ENCODE measurements at places on chromosomes 7 and 10.

DNA sequence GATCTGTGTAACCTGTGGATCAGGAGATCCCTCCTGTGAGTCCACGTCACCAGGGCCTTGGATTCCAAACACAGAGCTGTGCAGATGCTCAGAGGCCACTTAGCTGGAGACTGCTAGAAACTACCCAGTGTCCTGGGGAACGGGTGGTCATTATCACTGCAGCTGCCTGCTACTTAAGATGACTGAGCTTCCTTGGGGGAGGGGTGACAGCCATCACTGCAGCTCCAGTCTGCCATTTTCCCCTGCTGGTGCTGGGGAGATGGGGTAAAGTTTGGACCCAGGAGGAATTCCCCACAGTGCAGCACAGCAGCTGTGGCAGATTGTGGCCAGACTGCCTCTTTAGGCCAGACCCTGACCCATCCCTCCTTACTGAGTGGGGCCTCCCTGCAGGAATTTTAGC lies 78.8 kb upstream of the VOPP1 start:
- DNase-seq, result no peak

DNA sequence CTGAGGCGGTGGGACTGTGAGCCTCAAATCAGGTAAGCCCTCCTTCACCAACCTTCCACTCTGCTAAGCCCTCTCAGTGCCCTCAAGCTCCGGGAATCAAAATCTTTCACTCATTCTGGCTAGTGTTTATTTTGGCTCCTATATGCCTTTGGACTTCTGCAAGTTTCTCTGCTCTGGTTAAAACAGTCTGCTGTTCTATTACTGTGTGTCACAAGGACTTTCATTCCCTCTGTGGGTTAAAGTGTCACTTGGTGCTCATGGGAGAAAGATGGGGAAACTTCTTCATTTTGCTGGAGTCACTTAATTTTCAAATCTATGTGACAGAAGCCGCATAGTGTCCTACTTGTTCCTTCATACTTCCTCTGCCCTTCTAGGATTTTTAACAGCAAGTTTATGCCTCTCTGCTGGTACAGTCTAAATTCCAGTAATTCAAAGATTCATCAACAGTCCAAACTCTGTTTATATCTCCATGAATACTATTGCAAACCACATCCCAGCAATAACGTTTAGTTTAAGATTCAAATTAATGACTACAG lies 61.3 kb downstream of the CD36 start:
- no peak for DNase-seq

DNA sequence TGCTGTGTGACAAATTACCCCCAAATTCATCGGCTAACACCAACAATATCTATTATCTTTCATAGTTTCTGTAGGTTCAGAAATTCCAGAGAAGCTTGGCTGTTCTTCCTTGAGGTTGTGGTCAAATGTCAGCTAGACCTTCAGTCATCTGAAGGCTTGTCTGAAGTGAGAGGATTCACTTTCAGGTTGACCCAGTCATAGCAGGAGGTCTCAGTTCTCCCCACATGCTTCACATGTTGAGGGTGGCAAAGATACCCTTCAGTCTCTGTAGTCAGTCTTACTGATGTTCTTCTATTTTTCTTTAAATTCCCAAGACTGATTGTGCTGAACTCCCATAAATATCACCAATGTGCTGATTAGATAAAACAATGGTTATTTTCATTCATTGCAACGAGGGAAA lies 1692.0 kb downstream of the REEP3 start:
- no peak for DNase-seq

- no peak for DNase-seq
These were observed 483.5 kb upstream of the POT1 start for GRCh38 chr7:125412890-125413665.

DNA sequence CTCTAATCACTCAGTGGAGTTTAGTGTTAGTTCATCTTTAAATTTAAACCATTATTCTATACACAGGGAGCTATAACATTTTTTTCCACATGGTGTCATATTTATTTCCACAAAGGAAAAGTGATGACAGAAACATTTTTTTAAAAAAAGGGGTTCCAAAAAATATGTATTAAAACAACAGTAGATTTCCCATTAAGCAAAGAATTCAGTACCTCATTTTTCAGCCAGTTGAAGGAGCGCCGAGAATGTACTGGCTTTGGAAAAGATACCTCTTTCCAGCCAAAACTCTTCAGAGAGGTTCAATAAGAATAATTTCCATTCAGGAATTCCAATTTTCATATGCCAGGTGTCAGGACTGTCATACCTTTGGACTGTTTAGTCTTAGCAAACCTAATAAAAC lies 250.5 kb upstream of the MEOX2 start:
- DNase-seq, result no peak

DNA sequence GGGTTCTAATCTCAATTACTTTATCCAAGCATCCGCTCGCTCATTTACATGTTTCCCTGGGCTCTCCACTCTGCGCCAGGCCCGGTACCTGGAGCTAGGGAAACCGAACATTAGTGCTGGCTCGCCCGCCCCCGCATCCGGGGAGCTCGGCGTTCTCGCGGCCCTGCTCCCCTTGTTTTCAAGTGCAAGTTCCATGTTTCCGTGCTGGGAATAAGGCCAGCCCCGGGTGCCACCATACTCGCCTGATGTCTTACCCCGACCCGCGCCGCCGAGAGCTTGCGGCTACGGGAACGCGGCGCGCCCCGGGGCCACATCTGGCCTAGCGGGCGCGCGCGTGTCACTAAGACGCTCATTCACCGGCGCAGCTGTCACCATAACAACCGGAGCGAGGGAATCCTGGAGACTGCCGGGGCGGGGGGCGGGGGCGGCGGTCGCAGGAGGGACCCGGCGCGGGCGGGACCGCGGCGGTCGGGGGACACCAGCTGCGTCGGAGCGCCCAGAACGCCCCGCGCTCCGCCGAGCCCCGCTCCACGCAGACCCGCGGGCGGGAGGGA lies at the start of gene NEURL1:
Gene NEURL1 (plus strand): TSS at position 344 of the 554 bp plus-strand sequence. CDS start 683 bp downstream, outside the sequence.
- DNase-seq, result no peak

DNA sequence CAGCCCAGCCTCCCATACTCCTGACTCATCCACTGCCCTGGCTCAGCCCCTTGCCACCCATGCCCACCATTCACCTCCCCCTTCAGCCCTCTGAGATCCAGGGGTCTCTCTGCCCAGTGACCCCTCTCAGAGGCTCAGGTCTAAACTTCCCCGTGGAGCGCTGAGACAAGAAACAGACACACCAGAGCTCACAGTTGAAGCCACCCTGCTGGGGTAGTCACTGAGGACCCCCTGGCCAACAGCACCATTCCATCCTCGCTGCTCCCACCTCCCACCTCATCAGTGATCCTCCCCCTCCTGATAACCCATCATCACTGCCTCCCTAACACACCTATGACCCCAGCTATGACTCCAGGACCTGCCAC lies 100.7 kb downstream of the GRID1 start:
- DNase-seq, result no peak

DNA sequence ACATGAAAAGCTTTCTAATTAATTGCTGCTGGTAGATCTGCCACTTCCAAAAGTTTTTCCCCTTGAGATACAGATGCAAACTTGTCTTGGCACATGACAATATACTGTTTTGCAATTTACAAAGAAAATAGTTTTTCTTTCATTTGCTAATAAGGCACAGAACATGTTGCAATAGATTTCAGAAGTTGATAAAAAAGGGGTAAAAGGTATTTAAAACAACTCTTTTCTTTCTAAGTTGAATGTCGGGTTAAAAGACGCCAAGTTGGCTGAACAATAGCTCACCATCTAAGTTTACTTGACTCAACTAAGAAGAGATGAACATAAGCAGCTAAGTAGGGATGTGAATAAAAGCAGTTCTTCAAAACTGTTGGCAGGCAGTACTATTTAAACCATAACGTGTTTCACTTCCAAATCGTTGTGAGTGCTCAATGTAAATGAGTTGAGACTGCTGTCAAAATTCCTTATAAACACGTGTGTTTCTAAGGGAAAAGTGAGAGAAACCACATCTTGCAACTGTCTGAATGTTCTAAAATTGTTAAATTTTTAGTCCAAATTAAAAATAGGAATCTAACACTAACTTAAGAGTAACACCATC lies 14.5 kb upstream of the THSD7A start:
- DNase-seq, result no peak

- no peak for DNase-seq
These were observed 131.3 kb downstream of the UBE2H start for GRCh38 chr7:129821476-129821875.

GRCh38 chr10:104326991-104327610 lies 11.2 kb downstream of the ITPRIP start:
- DNase-seq, result no peak

GRCh38 chr7:4052130-4052529 lies 630.0 kb upstream of the FOXK1 start:
- no peak for DNase-seq

- no peak for DNase-seq
These were observed 78.9 kb downstream of the CACNB2 start for GRCh38 chr10:18219146-18219545.

DNA sequence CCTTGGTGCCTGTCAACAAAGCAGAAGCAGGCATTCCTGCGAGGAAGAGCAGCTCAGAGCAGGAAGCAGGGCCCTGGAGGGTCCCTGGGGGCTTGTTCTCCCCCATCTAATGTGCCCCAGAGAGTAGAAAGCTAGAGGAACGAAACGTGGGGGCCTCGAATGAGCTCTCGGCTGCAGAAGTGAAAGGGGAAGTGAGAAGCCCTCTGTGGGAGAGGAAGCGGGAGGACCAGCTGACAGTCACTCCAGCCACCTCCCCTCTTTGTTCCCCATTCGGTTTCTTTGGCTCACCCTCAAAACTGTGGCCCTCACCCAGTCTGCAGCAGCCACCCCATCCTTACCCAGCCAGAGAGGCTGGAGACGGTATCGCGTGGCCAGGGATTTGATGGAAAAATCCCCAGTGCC lies 25.0 kb downstream of the C10orf105 start:
- no peak for DNase-seq

- no peak for DNase-seq
These were observed 33.2 kb upstream of the VCL start for GRCh38 chr10:73964743-73965142.

GRCh38 chr10:71761105-71761511 lies 12.2 kb downstream of the VSIR start:
- DNase-seq, result no peak

- DNase-seq, result no peak
These were observed 67.1 kb downstream of the AGMO start for GRCh38 chr7:15494711-15495110.

DNA sequence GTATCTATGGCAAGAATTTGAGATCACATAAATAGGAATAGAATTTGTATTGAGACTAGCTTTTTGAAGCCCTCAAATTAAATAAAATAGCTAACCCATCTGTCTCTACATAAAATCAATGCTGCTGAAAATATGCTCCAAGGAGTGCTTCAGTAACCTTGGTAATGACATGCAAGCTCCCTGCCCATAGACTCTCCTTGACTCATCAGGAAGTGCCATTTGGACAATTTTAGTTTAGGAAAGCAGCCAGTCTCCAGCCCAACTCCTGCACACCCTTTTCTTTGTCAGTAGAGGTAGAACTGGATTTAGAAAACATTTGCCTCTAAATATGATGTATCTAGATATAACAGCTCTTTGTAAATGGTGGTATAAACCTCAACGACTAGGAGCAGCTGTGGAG lies 69.9 kb upstream of the PTPRZ1 start:
- DNase-seq, result no peak

- DNase-seq, result no peak
These were observed 27.6 kb downstream of the COBL start for GRCh38 chr7:51288896-51289622.

GRCh38 chr10:94200146-94200837 lies 162.4 kb downstream of the NOC3L start:
- no peak for DNase-seq

DNA sequence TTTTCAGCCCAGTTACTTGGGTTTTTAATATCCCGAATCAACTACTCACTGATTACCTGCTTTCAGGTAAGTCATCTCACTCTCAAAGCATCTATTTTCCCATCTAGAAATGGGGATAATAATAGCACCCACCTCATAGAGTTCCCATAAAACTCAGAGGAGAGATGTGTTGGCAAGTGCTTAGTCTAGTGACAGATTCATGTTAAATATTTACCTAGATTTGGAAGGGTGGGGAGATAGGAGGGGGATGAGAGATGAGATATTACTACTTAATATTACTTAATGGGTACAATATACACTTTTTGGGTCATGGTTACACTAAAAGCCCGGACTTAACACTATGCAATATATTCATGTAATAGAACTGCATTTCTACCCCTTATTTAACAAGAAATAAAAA lies 7.0 kb upstream of the A1CF start:
- no peak for DNase-seq

GRCh38 chr7:157704365-157704764 lies 367.6 kb downstream of the DNAJB6 start:
- DNase-seq, result no peak

- no peak for DNase-seq
These were observed 334.1 kb downstream of the HPSE2 start for GRCh38 chr10:98901441-98902110.
